ENCODE measurements at places on chromosomes 2 and 18. TPM values are rescaled to one million over a fixed set of nuclear protein-coding genes. Genes with fewer than 3 reads are reported as not detected.

The TTN gene
- total RNA-seq: 18.2 TPM

The CD302 gene
- total RNA-seq: 79.6 TPM

The LHCGR gene
- 0.96 TPM for total RNA-seq

The TM4SF20 gene
- not detected for total RNA-seq

The UGT1A4 gene
- not detected for total RNA-seq

The EGR4 gene
- total RNA-seq: not detected

The IL1B gene
- total RNA-seq: 11.7 TPM

The ATRAID gene
- 144 TPM for total RNA-seq
